ENCODE measurements at places on chromosomes 3 and 15. TPM values are rescaled to one million over a fixed set of nuclear protein-coding genes. Genes with fewer than 3 reads are reported as not detected.

- peak; percentile 79 for DNase-seq
Observed at GRCh38 chr3:64267721-64268604, 42.7 kb upstream of the PRICKLE2 start.

Gene SKOR1
- polyA plus RNA-seq, result 0.50 TPM

DNA sequence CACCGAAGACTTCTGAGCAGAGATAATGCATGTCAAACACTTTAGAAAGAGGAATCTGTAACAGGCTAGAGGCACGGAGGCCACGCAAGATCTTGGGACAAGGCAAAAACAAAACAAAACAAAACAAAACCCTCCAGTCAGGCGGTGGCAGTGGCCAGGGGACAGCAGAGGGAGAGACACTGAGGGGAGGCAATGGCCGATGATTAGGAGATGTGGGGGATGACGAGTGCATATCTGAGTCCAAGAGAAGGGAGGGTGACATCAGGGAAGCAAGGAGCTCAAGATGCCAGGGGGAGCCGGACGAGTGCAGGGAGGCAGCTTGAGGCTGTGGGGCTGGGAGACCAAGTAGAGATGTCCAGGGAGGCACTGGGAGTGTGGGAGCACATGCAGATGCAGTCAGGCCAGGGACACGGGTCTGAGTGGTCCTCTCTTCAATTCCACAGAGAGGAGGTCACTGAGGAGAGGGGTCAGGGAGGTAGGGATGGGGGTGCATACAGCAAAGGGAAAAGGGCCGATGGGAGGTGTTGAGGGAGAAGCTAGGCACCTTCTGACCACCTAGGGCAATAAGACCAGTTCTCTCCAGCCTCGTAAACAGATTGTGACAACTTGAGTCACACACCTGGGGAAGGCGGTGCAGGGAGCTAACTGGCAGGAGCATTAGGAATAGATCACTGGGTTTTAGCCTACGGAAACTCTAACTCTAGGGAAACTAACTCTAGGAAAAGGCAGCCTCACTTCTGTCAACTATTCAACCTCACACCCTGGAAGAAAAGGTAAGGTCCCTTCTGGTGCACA lies 29.6 kb downstream of the SLCO2A1 start:
- DNase-seq, result no peak

Gene HRG
- not detected for polyA plus RNA-seq

DNA sequence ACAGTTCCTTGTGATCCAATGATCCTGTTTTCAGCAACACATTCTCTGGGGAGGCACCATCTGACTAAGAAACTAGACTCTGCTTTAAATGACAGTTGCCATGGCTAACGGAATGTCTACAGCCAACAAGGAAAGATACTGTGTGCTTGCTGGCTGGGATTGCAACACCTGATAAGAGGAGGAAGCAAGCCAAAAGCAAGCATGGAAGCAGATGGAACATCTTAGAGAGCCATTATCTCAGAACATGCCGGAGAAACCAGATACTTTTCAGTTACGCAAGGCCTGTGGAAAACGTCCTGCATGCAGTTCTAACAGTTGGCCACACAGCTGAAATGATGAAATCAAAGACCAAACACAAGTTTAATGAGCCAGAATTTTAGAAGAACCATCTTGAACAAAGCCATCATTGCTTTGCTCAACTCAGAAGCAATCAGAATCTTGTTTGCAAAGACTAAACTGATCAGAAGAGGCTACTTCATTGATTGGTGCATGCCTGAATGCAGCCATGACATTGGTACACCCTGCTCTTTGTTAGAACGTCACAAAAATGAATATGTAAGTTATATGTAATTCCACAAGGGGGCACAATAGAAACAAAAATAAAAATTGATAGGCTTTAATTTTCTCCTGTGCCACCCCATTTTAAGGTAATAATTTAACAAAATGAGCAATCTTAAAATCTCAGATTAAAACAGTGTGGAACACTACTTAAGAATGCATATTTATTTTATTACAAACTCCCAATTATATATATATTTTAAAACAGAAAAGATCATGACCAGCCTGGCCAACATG lies 50.8 kb downstream of the GXYLT2 start:
- DNase-seq, result peak; percentile 64

GRCh38 chr3:13483988-13484695 lies 4.0 kb downstream of the HDAC11 start:
- DNase-seq, result no peak

GRCh38 chr3:105328338-105328730 lies 38.4 kb upstream of the ALCAM start:
- DNase-seq, result no peak

DNA sequence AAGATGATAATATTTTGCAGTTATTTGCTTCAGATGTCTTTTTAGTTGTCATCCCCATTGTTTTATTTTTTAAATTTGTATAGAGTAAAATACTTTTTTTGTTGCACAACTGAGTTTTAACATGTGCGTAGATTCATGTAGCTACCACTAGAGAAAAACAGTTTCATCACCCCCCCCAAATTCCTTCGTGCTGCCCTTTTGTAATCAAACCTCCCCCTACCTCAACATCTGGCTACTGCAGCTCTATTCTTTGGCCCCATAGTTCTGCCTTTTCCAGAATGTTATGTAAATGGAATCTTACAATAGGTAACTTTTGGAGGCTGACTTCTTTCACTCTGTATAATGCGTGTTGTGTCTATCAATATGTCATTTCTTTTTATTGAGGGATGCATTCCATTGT lies 232.0 kb upstream of the RASGRP1 start:
- no peak for DNase-seq

GRCh38 chr3:101884776-101885175 lies 35.5 kb downstream of the NFKBIZ start:
- no peak for DNase-seq

Gene TIGIT
- polyA plus RNA-seq, result 0.10 TPM

GRCh38 chr3:42428830-42429229 lies 18.4 kb upstream of the LYZL4 start:
- DNase-seq, result no peak

GRCh38 chr3:131729643-131730017 lies 226.9 kb upstream of the MRPL3 start:
- no peak for DNase-seq

Gene SLC51B
- 1.4 TPM for polyA plus RNA-seq

- DNase-seq, result no peak
Observed at GRCh38 chr15:38631119-38632075, 66.8 kb upstream of the RASGRP1 start.

DNA sequence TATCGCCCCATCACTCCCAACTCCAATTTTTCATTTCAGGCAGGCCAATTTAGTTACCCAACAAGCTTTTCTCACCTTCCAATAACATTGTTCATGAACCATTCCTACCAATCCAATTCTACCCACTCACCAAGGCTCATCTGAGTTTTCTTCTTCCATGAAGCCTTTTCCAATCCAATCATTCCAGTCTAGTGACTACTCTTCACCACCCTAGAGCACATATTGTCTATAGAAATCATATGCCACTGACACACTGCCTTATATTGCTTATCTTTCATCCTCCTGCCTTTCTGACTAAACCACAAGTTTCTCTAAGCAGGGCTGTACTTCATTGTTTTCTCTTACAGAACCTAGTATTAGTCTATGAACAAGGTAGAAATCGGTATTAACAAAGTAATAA lies 11.4 kb downstream of the CCDC14 start:
- DNase-seq, result no peak

DNA sequence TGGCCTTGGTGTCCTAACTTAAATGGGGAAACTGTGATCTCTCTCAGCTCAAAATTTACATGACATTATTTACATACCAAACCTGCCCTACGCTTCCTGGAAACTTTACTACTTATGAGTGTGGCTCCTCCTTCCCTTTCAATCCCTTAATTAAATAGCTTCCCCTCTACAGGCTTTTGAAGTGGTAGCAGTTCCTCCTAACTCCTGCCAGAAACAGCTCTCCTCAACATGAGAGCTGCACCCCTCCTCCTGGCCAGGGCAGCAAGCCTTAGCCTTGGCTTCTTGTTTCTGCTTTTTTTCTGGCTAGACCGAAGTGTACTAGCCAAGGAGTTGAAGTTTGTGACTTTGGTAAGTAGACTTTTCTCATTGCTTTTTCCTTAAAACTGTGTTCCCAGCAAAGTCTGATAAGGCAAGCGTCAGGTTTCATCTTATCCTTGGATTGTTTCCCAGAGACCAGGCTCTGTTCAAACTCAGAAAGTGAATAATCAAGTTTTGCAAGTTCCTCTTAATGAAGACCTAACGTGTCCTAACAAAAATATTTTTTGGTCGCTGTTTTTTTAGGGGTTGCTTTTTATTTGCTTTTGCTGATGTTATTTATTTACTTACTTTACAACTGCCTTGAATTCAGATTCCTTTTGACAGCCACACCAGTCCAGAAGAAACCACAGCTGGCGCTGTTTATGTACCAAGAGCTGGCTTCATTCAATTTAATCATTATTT lies at the start of gene ACP3:
TSS of gene ACP3 (plus strand) at position 179 of the 720 bp plus-strand sequence. CDS start at position 229, 50 bp downstream.
- DNase-seq, result peak; percentile 36

DNA sequence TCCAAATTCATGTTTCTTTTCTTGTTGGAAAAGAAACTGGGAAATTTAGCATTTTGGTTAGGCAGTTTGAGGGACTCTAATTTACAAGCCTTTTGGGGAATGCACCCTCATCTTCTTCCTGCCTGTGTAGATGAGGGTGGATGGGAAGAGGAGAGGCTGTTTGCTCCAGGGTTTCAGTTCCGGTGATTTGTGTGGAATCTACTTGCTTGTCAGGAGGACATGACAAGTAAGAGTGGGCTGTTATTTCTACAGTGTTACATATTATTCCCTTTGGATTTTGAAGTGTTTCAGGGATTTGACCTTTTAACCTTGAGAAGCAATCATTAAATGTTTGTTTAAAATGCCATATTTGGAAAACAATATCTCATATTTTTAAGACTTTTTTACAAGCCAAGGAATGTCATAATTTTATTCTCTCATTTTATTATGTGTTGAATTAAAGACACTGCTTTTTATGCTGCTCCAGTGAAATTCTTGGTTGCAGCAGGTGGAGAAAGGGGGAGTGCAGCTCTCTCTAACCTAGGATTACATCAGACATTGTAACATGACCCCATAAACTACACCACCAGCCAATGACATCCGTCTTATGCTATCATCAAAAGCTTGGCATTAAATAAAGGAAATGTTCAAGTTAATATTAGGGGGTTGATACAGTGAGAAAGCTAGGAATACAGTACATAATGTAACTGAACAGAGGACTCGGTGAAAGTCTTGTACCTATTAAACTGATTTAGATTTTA lies 30.2 kb downstream of the PLAAT1 start:
- DNase-seq, result no peak

GRCh38 chr15:40549894-40550293 lies 14.9 kb downstream of the CCDC32 start:
- DNase-seq, result no peak

GRCh38 chr3:88595026-88595425 lies 445.3 kb downstream of the C3orf38 start:
- DNase-seq, result no peak

- DNase-seq, result no peak
Observed at GRCh38 chr3:27642796-27643195, 79.3 kb downstream of the EOMES start.

DNA sequence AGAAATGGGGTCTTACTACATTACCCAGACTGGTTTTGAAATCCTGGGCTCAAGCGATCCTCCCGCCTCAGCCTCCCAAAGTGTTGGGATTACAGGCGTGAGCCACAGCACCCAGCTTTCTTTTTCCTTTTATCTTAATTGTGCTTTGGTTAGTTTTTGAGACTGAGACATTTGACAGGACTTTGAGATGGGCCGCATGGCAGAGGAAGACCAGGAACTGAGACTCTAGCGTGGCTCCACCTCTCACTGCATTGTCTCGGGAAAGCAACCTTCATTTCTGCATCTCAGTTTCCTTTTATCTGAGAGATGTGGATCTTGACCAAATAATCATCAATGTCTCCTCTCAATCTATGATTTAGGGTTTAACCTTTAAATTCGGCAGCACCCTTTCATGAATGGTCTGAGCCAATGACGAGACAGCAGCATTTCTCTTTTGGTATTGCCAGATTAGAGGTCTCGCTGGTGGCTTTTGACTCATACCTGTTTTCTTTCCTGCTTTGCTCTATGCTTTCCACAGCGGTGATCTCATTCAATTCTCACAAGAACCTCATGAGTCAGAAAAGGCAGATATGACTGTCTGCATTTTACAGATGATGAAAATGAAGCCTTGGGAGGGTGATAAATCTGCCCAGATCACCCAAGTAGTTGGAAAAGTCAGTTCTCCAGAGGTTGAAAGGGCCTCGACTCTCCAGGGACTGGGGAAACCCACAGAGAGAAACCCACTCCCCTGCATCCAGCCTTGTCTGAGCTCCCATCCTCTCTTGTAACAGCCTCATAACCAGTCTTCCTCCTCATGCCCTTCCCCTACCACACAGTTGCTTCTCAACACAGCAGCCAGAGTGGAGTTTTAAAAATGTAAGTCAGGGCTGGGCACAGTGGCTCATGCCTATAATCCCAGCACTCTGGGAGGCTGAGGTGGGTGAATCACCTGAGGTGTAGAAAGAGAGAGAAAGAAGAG lies 84.8 kb upstream of the FOXB1 start:
- DNase-seq, result no peak

Measured in muscle of arm (tissue), 14 donors.